ENCODE measurements at places on chromosomes 3 and 15. TPM values are rescaled to one million over a fixed set of nuclear protein-coding genes. Genes with fewer than 3 reads are reported as not detected.

CPNE9 gene
- total RNA-seq: not detected

FOXL2 gene
- not detected for total RNA-seq

PIK3CA gene
- total RNA-seq: 22.4 TPM

P2RY13 gene
- not detected for total RNA-seq

TNNC1 gene
- 1.3 TPM for total RNA-seq

VGLL4 gene
- 34.2 TPM for total RNA-seq

ESYT3 gene
- total RNA-seq: under 0.01 TPM

SNRK gene
- 23.1 TPM for total RNA-seq

ATP10A gene
- total RNA-seq: 12.8 TPM
